ENCODE measurements at places on chromosomes 1 and 21.

GRCh38 chr1:18962121-18962721, 5.7 kb upstream of the IFFO2 start:
- peaks cover 2% of the 10 kb centered on the region for H3K4me1 ChIP-seq
- no peaks in the 10 kb centered on the region for H3K36me3 ChIP-seq
- H3K27me3 ChIP-seq, result peaks cover 5% of the 10 kb centered on the region
- no peak for DNase-seq

DNA sequence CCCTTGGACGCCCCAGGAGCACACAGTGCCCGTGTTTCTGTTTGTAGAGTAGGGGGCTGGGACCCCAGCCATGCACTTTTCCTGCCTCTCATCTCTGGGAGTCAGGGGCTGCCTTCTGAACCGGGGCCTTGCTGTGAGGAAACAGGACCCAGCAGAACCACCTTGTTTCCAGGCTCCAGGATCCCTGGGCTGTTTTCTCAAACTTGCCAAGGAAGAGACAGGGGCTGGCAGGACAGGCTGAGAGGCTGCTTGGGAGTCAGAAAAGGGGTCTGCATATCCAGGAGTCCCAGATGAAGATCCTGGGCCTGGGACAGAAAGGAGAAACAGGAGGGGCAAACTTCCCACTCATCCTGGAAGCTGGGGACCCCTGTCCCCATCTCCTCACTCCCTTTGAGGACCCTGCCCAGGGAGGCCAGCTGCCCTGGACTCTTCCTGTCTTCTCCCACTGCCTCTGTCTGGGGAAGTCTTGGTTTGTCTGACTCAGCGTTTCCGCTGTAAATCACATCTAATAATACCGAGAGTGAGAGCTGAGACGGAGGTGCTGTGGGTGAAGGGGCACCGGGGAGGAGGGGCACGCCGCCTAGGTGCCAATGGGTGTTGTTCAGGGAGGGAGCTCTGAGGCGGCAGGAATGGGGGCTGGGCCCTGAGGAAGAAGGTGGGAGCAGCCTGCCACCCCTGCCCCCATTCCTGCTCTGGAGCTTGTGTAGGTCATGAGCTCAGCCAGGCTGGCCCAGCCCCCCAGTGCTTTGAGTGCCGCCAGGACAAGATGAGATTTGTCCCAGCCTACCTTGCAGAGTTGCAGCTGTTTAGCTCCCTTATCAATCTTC, 16.7 kb downstream of the POU3F1 start:
- DNase-seq, result peak; percentile 47
- no peak overlapping the region for H3K4me3 ChIP-seq
- H3K27ac ChIP-seq, result no peak overlapping the region
- H3K4me1 ChIP-seq, result peaks cover 13% of the 10 kb centered on the region
- H3K27me3 ChIP-seq, result no peaks in the 10 kb centered on the region

DNA sequence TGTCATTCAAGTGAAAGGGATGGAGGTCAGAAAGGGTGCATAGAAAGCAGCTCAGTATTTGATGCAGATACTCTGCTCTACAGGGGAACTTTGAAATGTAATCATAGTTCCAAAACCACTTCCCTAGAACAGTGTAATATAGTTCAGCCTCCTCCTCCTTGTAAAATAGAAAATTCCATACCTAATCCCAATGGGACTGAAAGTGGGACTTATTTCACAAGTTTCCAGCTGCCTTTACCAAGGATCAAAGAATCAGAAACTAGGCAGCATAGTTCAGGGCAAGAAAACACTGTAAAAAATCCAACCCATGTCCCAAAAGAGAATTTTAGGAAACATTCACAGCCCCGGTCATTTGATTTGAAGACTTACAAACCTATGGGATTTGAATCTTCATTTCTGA, 8.1 kb upstream of the TMCO2 start:
- no peaks in the 10 kb centered on the region for H3K27me3 ChIP-seq
- DNase-seq, result no peak
- H3K36me3 ChIP-seq, result peaks cover 42% of the 10 kb centered on the region

DNA sequence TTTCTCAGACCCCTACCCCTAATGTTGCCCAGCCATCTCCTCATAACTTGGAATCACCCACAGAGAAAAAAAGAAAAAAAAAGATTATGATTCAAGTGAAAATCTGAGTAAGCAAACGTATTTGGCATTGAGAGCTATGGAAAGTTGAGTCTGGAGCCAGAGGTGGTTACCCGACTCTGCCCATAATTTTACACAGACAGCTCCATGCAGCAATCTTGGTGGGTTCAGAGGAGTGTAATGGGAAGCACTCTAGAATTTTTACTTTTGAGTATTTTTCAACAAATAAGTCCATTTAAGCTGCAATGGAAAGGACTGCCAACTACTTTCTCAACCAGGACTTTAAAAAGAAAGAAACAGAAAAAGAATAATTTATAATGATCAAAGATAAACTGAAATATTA, 62.7 kb downstream of the ZC3H11B start:
- no peaks in the 10 kb centered on the region for H3K4me1 ChIP-seq
- H3K27ac ChIP-seq, result no peak overlapping the region
- H3K4me3 ChIP-seq, result no peak overlapping the region
- peaks cover 2% of the 10 kb centered on the region for H3K27me3 ChIP-seq
- DNase-seq, result no peak
- no peaks in the 10 kb centered on the region for H3K36me3 ChIP-seq

DNA sequence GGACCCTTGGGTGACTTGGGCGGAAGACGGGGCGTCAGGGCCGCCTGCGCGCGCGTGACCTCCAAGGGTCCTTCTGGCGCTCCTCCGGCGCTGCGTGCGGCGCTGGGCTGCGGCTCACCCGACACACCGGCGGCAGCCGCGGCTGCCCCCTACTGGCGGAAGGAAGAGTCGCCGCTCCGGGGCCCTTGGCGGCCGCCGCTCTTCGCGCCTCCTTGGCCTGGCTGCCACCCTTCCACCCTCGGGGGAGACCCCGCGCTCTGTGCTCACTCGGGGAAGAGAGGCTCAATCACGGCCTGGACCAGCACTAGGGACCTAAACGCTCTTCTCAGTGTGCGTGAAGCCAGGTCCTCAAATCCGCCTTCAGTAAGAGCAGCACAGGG, 89.7 kb downstream of the DMRTA2 start:
- peak; percentile 17 for DNase-seq
- H3K36me3 ChIP-seq, result no peaks in the 10 kb centered on the region
- H3K27me3 ChIP-seq, result peaks cover 33% of the 10 kb centered on the region
- H3K4me1 ChIP-seq, result peaks cover 4% of the 10 kb centered on the region
- H3K27ac ChIP-seq, result no peak overlapping the region

- H3K4me3 ChIP-seq, result no peak overlapping the region
- no peak for DNase-seq
- H3K36me3 ChIP-seq, result no peaks in the 10 kb centered on the region
- H3K27ac ChIP-seq, result no peak overlapping the region
- H3K4me1 ChIP-seq, result no peaks in the 10 kb centered on the region
These were observed 70.8 kb upstream of the SIM2 start for GRCh38 chr21:36628106-36628505.

DNA sequence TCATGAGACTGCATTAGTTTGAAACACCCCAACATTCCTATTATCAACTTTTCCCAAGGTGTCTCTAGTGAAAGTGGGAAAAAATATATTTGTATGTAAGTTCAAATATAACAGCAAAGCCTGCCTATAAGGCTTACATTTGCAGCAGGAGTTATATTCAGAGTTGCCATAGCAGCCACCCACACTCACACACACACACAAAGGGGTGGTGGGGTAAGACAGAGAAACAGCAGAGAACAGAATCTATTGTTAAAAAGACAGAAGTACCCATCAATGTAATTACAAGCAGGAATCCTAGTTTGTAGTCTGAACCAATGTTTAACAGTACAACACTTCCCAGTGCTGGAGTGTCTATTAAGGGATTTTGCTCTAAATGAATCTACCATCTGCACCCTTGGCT, 55.0 kb downstream of the PLPPR5 start:
- H3K27ac ChIP-seq, result no peak overlapping the region
- no peaks in the 10 kb centered on the region for H3K4me1 ChIP-seq
- H3K27me3 ChIP-seq, result no peaks in the 10 kb centered on the region
- no peaks in the 10 kb centered on the region for H3K36me3 ChIP-seq

DNA sequence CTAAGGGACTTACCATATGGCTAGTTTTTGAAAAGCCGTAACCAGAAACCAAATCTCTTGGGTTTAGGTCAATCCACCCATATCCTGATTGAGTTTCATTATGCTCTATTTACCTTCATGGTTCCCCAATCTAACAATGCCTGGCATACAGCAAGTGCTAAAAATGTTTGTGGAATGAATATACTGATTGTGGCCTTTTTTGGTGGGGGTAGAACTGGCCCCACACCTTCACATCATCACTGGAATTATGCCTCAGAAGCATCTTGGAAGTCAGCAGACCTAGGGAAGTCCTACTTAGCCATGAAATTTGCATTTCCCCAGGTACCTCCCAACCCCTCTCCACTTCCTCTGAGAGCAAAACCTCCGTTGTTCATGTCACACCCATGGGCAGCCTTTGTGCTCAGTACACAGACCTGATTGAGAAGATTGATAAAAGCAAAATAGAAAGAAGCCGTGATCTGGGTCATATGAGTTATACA, 17.8 kb upstream of the SLAMF1 start:
- no peak overlapping the region for H3K27ac ChIP-seq
- no peaks in the 10 kb centered on the region for H3K27me3 ChIP-seq
- DNase-seq, result no peak
- H3K4me3 ChIP-seq, result no peak overlapping the region

- H3K36me3 ChIP-seq, result no peaks in the 10 kb centered on the region
- H3K4me3 ChIP-seq, result no peak overlapping the region
These were observed 108.5 kb downstream of the NIBAN1 start for GRCh38 chr1:184865831-184866230.

DNA sequence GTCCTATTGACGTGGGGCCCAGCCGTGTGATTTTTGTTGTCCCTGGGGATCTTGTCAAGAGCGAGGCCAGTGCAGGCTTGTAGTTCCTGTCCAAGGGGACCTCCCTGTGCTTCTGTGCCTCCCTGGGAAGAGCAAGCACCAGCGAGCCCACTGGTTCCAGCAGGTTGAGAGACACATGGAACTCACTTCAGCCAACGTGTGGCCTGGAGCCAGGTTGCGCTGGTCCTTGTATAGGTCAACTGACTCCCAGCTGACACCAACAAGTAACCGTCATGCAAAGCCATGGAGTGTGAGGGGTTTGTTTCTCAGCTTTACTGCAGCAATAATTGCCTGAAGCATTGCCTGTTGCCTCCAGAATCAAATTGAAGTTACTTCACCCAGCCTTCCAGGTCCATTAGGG, 63.0 kb downstream of the DISP3 start:
- H3K4me1 ChIP-seq, result no peaks in the 10 kb centered on the region
- H3K4me3 ChIP-seq, result no peak overlapping the region
- H3K27me3 ChIP-seq, result no peaks in the 10 kb centered on the region
- no peaks in the 10 kb centered on the region for H3K36me3 ChIP-seq

DNA sequence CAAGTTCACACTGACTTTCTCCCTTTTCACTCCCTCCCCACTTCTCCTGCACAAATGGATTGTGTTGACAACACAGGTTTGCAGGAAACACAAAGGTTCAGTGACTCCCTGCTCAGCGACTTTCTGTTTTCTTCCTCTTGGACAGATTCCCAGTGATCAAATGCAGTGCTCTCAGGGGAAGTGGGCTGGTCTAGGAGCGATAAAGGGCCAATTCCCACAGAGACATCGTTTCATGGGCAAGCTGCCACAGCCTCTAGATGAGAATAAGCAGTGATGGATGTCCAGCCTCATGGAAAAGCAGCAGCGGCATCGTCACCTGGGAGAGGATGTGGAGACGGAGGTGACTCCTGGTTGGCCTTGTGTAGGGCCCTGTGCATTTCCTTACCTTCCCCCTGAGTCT, 30.6 kb downstream of the FYB2 start:
- H3K4me3 ChIP-seq, result no peak overlapping the region
- no peak overlapping the region for H3K27ac ChIP-seq
- no peak for DNase-seq
- no peaks in the 10 kb centered on the region for H3K27me3 ChIP-seq

- H3K36me3 ChIP-seq, result peaks cover 8% of the 10 kb centered on the region
- H3K27me3 ChIP-seq, result no peaks in the 10 kb centered on the region
- no peak overlapping the region for H3K27ac ChIP-seq
- no peak for DNase-seq
- H3K4me3 ChIP-seq, result no peak overlapping the region
- peaks cover 16% of the 10 kb centered on the region for H3K4me1 ChIP-seq
These were observed 5.7 kb downstream of the TOR1AIP2 start for GRCh38 chr1:179871940-179872339.

GRCh38 chr1:119026956-119027355, 38.8 kb upstream of the TBX15 start:
- no peak for DNase-seq
- H3K36me3 ChIP-seq, result no peaks in the 10 kb centered on the region
- H3K27me3 ChIP-seq, result no peaks in the 10 kb centered on the region
- H3K4me3 ChIP-seq, result no peak overlapping the region
- no peak overlapping the region for H3K27ac ChIP-seq

DNA sequence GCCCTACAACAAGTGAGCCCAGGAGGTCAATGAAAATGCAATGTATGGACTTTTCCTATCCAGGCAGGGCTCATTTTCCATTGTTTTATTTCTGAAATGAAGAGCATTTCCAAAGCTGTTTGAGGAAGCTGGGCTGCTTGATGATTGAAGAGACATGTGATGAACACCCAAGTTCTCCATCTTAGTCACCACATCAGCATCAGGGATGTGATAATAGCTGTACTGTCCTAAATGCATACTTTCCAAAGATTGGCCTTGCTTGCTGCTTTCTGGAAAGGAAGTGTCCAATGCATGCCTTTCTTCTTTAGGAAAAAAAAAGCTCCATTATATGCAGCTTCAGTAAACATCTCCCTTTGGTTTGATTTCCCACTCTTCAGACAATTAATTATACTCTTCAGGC, 425.9 kb upstream of the RUNX1 start:
- H3K4me1 ChIP-seq, result peaks cover 59% of the 10 kb centered on the region
- no peaks in the 10 kb centered on the region for H3K27me3 ChIP-seq
- no peak overlapping the region for H3K4me3 ChIP-seq
- no peaks in the 10 kb centered on the region for H3K36me3 ChIP-seq
- peak overlapping the region; percentile 54 for H3K27ac ChIP-seq

DNA sequence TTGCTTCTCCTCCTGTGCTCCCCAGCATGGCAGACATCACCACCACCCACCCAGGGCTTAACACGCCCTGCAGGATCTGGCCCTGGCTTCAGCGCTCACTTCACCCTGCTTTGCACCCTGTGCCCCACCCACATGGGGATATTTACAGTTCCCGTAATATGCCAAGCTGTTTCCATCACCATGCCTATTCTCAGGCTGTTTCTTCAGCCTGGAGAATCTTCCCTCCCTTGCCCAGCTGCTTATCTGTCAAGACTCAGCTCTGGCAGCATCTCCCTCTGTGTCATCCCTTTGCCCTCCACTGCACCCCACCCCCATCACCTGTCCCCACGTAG, 3.6 kb upstream of the AHCYL1 start:
- H3K36me3 ChIP-seq, result no peaks in the 10 kb centered on the region
- no peaks in the 10 kb centered on the region for H3K27me3 ChIP-seq
- peaks cover 13% of the 10 kb centered on the region for H3K4me1 ChIP-seq

DNA sequence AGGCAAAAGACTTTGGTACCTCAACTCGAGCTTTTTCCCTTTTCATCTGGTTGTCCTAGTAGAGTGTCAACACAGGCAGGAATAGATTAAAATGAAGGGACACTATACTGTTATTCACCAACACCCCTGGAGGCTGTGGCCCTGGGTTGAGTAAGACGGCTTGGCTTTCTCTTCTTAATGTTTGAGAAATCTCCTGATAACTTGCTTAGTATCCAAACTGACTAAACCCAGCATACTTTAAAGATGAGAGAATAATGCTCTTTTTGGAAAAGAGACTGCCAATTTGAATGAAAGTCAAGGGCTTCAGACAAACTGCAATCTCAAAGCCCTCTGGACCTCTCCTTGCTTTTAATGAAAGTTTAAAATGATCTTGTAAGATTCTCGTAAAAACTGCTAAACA, 2.6 kb upstream of the SLC30A1 start:
- H3K36me3 ChIP-seq, result no peaks in the 10 kb centered on the region
- H3K4me1 ChIP-seq, result peaks cover 47% of the 10 kb centered on the region
- no peak overlapping the region for H3K4me3 ChIP-seq
- DNase-seq, result no peak
- peak overlapping the region; percentile 56 for H3K27ac ChIP-seq
